H1 (cell line): ENCODE measurements at places on chromosomes 13 and 19.

- no peak for DNase-seq
Observed at GRCh38 chr19:7748171-7748570, 837 bp upstream of the CD209 start.

GRCh38 chr19:49546825-49547565 lies 19.2 kb downstream of the RCN3 start:
- DNase-seq: peak; percentile 74

DNA sequence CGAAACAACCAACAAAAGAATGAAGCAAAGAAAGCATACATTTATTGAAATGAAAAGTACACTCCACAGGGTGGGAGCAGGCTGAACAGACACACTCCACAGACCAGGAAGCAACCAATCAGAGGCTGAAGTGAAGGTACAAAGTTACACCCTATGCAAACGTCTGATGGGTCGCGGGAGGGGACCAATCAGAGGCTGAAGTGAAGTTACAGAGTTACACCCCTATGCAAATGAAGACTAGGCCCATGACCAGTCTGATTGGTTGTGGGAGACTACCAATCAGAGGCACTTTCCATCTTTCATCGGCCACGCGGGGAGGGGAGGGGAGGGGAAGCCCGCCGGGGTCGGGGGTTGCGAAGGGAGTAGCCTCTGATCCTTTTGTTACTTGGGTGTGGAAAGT lies 12.4 kb upstream of the FBL start:
- no peak for DNase-seq

DNA sequence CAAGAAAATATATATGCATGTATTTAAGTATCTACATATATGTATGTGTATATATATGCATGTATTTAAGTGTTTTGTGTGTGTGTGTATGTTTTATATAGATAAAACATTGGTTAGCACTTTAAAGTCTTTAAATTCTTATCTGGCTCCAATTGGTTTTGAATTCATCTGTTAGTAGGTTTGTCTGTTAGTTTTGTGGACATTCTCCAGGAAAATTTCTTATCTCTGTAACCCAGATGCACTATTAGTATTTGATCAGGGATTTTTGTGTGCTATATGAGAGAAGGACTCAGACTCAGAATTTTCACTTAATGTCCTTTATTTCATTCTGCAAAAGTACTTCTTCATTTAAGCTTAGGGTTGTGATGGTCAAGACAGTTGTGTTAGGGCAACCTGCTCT lies 103.1 kb downstream of the ITGBL1 start:
- no peak for DNase-seq

DNA sequence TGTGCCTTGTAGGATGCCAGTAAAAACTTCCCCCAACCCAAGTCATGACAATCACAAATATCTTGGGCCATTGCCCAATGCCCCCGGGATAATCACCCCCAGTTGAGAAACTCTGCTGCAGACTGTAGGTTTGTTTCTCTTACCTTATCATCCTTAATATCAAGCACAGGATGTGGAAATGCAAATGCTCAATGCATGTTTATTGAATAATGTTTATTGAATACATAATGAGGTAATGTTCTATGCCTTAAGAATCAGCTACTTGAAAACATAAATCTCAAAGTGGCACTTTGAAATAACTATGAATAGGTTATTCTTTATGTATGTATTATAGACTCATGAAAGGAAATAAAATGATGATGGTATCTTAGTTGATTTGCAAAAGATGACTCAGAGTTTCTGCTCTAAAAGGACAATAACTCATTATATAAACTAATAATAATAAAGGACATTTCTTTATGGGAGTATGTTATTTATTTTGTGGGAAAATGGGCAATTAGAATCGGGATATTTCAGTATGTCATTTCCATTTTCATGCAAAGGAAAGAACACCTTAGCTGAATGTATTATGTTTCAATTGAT lies 414.2 kb downstream of the EFNB2 start:
- DNase-seq: no peak

GRCh38 chr13:29454931-29455481 lies 140.5 kb downstream of the SLC7A1 start:
- peak; percentile 55 for DNase-seq

DNA sequence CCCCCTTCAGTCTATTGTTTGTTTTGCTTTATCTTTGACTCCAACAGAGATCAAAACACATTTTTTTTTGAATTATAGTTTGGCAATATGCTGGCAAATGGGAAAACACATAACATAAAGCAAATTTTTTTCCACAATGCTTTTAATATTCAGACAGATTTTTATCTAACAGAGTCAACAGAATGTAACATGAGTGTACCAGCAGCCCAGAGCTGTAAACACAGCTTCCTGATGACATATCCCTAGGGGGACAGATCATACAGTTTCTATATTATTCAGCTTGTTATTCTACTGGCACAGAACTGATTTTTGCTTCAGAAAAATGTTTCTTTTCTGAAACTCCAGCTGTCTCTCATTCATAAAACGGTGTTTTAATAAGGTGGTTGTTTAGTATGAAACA lies 168.8 kb downstream of the OLFM4 start:
- no peak for DNase-seq

- DNase-seq: no peak
Observed at GRCh38 chr13:113836768-113837559, 26.9 kb downstream of the GAS6 start.

GRCh38 chr13:105412171-105412570 lies 1123.3 kb downstream of the EFNB2 start:
- DNase-seq: no peak

- no peak for DNase-seq
Observed at GRCh38 chr13:80259159-80259558, 81.8 kb downstream of the SPRY2 start.

GRCh38 chr19:10258080-10258710 lies 6.2 kb downstream of the MRPL4 start:
- DNase-seq: no peak

- DNase-seq: no peak
Observed at GRCh38 chr19:55670280-55671053, 4.6 kb upstream of the EPN1 start.

DNA sequence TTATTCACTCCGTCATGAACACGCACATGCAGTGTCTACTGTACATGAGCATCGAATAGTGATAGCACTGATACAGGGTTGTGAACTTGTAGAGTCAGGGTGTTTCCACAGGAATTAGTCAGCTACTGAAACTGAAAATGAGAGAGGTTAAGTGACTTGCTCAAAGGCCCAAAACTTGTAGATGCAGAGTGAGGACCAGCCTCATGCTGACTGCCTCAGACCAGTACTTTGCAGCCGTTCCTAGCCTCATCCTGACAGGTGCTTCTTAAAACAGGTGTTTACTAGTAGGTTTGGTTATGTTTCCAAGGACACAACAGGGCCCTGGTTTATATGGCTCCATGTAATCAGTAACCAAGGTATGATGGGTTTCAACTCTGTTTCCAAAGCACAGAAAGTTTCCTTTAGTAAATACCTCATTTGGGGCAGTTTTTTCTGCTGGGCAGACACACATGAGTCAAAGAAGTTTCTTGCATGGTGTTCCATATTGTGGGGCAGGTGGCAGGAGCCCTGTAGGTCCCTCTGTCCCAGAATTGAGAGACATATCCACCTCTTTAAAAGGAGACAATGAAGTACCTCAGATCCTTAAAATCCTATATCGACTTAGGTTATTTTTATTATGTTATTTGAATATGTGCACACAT lies 16.0 kb downstream of the FGF9 start:
- DNase-seq: no peak

DNA sequence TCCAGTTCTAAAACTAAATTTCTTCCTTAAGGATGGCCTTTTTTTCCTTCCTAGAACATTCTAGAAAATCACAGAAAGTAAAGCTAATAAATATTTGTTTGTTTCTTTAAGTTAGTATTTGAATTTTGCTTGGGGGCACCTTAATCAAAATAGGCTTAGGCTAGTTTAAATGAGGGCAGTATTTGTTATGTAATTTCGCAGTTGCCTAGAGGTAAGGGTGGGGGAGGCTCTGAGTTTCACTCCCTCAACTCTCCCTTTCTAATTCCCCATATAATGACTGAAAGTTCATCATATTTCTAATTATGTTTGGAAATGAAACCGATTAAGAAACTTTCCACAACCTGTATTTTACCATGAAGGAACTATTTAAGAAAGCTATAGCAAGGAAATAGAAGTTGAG lies 40.6 kb downstream of the PCDH17 start:
- DNase-seq: no peak

DNA sequence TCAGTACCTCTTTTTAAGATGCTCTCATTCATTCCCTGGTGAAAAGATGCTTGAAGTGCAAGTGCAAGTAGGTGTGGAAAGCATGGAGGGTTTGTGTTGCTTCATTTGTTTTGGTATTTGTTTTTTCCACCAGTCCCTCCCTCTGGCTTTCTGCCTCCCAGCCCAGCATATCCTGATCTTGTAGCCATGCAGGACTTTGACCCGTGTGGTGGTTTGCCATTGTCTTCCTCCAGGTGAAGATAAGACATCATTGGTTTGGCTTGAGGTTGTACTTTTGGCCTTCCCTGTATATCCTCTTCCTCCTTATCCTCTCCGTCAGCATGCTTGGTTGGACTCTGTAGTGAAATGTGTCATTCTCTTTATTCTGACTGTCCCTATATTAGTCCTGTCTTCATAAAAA lies 9.1 kb downstream of the SPINT2 start:
- DNase-seq: no peak

DNA sequence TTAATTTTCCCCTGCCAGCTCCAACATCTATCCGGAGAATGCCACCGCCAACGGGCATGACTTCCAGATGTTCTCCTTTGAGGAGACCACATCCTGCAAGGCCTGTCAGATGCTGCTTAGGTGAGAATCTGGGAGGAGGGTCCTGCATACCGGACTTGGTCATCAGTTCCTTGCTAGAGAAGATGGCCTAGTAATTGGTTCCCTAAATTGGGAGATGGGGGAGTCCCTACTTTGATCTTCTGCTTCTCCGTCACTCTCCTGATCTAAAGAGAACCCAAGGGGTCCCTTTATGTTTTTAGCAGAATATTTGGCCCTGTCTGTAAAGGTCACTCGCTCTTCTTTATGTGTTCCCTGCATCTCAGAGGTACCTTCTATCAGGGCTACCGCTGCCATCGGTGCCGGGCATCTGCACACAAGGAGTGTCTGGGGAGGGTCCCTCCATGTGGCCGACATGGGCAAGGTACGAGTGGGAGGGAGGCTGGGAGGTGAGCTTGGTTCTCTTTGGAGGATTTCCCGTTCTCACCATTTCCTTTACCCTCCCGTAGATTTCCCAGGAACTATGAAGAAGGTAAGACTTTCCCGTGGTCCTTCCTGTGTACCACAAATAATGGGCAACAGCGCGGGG lies 54.1 kb upstream of the ADGRE1 start:
- DNase-seq: no peak

DNA sequence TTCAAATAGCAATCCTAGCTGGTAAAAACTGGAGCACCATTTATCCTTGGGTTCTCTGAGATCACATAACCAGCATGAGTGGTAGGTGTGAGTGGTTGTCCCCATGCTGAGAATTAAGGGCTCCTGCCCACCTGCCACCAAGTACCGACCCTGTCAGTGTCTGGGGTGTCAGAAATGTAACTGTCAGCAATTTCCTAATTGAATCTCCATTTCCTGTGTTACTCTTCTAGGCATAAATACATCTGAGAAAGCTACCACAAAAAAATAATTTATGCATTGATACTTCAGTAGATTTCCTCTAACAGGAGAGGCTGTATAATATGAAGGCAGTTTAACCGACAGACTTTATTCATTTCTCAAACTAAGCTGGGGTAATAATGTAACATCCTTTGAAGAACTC lies 25.1 kb downstream of the CPB2 start:
- no peak for DNase-seq

- no peak for DNase-seq
Observed at GRCh38 chr13:36417331-36417730, 15.0 kb upstream of the CCNA1 start.

DNA sequence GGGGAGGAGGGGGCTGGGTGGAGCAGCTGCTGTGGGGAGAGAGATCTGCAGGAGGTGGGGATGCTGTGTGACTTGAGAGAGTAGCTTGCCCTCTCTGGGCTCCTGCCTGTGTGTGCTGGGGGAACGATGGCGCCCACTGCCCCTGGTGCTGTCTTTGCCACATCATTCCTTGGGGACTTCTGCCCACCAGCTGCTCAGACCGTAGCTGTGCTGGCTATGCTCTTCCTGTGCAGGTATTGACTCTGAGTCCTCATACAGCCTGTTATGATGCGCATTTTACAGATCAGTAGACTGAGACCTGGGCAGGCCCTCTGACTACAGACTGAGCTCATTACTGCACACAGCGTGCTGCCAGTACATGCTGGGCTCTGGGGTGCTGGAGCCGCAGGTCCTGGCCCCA lies 51.1 kb downstream of the DNM2 start:
- DNase-seq: no peak

DNA sequence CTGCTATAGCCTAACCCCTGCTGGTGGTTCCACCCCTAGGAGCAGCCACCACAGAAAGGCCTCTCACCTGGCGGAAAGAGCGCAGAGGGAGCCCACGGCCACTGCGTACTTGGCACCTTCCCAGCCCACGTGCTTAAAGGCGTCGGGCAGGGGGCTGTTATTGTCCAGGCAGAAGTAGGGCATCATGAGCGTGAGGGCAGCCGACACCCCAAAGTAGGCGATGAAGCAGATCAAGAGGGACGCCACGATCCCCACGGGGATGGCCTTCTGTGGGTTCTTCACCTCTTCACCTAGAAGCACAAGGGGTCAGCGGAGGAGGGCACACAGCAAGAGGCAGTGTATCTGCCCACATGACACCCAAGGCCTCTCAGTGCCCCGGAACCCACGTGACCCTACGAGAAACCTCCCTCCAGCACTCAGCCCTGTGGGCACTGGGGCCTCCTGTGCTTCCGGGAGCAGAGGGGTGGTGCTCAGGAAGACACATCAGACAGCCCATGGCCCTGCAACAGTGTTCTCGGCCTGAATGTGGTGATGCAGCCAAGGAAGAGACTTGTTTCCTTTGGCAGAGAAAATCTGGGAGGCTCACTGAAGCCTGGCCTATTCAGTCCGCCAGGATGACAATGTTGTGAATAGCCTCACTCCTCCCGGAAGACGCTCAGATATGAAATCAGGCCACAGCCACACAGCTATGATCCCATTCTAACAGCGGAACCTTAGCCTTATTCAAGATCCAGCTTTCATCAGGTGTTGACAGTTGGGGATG lies 72.1 kb downstream of the SLC7A1 start:
- DNase-seq: no peak
